G401 (cell line): ENCODE measurements at places on chromosomes 5 and 9. TPM values are rescaled to one million over a fixed set of nuclear protein-coding genes. Genes with fewer than 3 reads are reported as not detected.

The ARHGEF37 gene
- not detected in 2 replicates for total RNA-seq

The SREK1 gene
- total RNA-seq = 12.1 and 42.6 TPM in 2 replicates

The UGT3A1 gene
- not detected in 2 replicates for total RNA-seq

The FLT4 gene
- total RNA-seq = 15.7 and 31.3 TPM in 2 replicates

The INSL4 gene
- not detected in 2 replicates for total RNA-seq

The CDC20B gene
- not detected in 2 replicates for total RNA-seq

The PDE6A gene
- total RNA-seq = not detected in 2 replicates

DNA sequence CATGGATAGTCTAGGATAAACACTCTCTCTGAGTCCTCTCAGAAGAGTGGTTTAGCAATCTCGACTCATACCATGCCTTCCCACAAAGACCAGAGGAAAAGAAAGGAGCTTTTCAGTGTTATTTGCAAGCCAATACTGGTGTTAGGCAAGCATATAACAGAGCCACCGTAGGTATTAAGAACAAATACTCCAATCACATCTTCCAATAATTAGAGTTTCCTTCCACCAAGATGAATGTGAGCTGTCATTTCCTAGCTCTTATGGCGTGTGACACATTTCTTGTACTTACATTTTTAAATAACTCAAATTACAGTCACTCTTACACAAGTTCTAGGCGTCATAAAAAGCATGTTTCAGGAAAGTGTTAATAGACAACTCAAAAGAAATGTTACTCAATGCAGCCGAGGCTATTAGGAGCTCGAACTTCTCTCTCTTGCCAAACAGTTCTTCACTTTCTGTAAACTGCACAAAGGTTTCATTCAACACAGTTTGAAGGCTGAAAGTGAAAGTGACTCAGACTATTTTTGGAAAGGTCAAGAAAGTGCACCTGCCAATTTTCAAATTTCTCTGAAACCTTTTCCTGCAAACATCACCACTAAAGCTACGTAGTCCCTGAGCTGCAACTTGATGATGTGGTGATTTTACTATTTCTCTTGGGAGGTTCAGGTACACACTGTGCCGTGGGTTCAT, 153.8 kb downstream of the AUH start:
- no peak for DNase-seq

- no peak for DNase-seq
These were observed 51.9 kb downstream of the DMRT2 start for GRCh38 chr9:1101846-1102641.

- DNase-seq = no peak
These were observed 110.8 kb downstream of the PSAT1 start for GRCh38 chr9:78407636-78408312.

GRCh38 chr9:109072821-109073435, 46.8 kb downstream of the TMEM245 start:
- no peak for DNase-seq

- DNase-seq = no peak
These were observed 110.9 kb downstream of the MACIR start for GRCh38 chr5:103369125-103370120.

GRCh38 chr5:98432378-98432777, 341.1 kb upstream of the RGMB start:
- DNase-seq = no peak

DNA sequence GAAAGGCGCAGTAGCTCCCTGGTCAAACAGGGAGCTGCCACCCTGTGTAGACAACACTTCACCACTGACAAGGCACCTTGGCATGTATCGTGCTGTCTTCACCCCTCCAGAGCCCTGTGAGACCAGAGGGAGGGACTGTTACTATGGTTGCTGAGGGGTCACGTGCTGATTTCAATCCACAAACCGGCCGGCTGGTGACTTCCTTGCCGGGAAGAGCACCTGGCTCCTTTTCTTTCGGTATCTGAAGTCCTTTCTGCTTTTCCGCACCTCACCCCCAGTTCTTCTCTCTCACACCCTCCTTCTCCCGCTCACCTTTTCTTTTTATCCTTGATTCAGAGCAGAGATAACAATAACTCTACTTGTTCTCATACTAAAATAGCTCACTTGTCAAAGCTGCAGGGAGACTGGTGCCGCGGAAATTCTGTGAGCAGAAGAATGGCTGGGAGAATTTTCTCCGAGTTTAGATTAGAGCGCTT, 327.2 kb downstream of the ZSWIM6 start:
- no peak for DNase-seq

- no peak for DNase-seq
These were observed 170.6 kb upstream of the RFX3 start for GRCh38 chr9:3696368-3696767.

GRCh38 chr9:36992501-36993316, 41.4 kb downstream of the PAX5 start:
- no peak for DNase-seq

DNA sequence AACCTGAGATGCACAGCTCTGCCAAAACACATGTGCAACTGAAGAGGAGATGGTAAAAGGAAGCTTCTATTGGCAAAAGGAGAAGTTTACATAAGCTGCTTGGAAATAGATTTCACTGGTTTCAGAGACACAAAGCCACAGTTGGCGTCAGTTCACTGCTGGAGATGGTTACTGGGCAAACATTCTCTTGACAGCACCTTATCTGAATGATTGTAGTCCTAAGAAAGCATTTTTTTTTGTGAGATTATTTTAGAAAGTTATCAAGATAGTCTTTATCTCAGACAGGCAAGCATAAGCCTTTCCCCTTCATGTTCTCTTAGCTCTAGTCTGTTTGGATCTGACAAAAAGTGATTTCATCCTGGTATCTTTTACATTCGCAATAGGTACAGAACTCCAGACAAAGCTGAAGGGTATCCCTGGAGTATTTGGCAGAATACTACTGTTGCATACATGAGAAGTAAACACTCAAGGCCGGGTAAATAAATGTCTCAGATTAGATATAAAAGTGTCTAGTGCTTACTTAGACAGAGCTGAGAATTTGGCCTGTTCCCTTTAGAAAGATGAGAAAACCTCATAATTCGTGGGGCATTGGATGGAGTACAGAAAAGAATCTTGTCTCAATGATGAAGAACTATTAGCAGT, 1668.0 kb upstream of the NUDT12 start:
- no peak for DNase-seq

GRCh38 chr5:134647750-134648424, 698 bp upstream of the SEC24A start:
- no peak for DNase-seq

GRCh38 chr5:149267241-149267973, 4.3 kb upstream of the AFAP1L1 start:
- DNase-seq = no peak

DNA sequence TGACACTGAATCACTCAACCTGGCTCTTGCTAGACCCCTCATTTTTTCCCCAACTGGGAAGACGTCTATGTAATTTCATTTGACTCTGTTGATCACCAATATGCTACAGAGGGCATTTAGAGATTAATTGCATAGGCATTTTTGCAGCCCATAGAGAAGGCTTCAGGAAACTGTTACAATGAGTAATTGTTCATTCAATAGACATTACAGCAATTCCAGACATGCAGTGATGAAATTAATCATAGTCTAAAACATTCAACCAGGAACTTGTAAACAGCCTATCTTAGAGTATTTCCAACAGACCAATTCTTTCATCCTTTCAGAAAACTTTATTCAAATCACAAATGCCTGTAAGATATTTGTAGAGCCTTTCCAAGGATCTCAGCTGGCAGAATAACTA, 122.3 kb downstream of the MARCHF11 start:
- DNase-seq = no peak

DNA sequence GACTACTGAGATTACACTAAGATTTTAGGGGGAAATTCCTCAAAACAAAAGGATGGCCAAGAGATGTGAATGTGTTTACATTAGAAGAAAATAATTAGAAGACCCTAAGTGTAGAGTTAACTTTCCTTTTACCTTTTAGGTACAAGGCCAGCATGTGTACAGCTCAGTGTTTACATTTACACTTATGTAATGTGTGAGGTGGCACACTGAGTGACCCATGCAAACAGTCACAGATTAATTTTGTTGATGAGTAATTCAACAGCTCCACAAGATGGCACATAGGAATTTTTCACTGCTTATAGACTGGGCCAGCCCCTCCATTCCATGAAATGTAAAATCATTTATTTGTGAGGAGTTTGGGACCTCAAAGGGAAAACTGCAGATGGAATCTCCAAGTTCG, 90.1 kb upstream of the SLC12A2 start:
- no peak for DNase-seq

DNA sequence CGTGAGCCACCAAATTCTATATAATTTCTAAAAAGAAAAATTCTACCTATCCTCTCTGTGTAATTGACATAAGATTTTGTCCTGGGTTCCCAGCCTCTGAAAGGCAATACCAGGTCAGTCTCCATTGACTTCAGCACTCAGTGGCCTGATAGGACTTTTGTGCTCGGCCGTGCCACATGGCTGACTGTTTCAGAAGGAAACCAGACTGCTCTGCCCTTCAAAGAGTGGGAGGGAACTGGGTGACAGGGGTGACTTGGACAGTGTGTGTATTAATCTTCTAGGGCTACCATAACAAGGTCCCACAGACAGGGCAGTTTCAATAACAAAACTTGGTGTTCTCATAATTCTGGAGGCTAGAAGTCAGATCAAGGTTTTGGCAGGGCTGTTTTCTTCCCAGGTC, 43.0 kb downstream of the ARHGAP26 start:
- DNase-seq = no peak

DNA sequence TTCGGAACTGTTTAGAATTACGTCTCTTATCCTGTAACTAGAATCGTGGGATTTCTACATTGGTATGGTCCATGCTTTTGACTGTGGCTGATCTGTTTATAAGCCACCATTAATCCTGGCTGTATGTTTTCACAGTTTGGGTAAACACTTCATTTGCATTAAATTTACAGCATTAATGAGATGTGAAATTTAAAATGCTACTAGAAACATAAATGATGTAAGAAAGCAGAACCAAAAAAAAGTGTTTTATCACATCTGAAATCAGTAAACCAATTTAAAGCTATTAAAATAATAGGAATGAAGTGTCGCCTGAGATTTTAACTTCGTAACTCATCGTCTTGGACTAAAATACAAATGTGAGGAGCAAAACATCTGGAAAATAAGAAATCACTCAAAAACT, 201.7 kb downstream of the NFIB start:
- DNase-seq = no peak

GRCh38 chr5:72790186-72790585, 26.3 kb upstream of the TNPO1 start:
- no peak for DNase-seq

- no peak for DNase-seq
These were observed 97.2 kb downstream of the SH3TC2 start for GRCh38 chr5:148965511-148966265.

GRCh38 chr9:114526807-114527206, 21.5 kb upstream of the WHRN start:
- DNase-seq = no peak

DNA sequence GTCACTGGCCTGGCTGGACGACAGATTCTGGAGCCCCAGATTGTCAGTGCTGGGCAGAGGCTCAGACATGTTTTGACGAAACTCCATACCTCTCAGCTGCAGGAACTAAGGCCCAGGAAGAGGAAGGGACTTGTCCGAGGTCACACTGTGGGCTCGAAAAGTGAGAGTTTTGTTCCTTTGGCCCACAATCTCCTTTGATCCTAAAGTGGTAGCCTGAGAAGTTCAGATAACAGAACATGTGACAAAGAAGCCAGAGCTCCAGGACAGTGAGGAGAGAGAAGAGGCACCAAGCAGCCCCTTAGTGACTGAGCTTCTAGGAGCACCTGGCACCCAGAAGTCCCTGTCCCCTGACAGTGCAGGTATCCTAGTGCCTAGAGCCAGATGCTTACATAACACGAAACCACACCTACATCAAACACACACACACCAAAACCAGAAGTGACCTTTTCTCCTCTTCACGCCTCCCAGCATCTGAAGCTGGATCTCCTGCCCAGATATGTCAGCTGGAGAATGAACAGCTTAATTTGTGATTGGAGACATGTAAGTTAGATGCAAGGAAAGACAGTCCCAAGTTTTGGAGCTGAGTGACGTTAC, 88.9 kb downstream of the ADRB2 start:
- no peak for DNase-seq

DNA sequence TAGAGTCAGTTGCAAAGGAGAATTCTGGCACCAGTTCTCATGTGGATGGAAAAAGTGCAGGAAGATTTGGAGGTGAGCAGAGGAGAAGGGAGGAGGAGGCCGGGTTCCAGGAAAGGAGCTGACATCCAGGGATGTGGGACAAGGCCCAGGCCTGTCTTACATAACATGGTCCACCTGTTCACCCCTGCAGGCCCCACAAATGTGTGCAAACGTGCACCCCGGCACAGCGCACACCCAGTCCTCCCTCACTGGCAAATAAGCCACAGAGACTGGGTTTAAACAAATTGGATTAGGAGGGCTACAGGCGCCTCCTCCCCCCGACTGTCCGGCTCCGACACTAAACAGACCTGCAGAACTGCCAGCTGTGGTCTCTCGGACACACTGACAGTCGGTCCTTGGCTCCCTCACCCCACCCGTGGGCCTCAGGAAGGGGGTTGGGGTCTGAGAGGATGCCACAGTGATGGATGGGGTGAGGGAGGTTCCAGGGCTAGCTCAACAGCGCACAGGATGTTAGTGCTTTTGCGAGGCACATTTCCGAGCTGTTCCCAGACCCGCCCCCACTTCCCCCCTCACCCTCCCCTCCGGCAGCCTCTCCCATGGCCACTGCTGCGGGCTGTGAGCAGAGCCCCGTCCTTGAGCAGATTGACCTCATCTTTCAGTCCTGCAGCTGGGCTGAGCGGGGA, 43.4 kb upstream of the IL17B start:
- DNase-seq = no peak

DNA sequence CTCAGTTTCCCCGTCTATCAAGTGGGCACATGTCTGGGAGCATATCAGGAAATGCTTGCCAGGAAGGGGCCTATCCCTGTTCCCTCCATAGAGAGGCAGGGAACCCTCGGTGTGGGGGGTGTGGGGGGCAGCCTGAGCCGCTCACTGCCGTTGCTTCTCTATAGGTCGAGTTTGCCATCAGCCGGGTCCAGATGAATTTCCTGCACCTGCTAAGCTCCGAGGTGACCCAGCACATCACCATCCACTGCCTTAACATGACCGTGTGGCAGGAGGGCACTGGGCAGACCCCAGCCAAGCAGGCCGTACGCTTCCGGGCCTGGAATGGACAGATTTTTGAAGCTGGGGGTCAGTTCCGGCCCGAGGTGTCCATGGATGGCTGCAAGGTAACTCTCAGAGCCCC, 13.8 kb upstream of the ORM1 start:
- no peak for DNase-seq

DNA sequence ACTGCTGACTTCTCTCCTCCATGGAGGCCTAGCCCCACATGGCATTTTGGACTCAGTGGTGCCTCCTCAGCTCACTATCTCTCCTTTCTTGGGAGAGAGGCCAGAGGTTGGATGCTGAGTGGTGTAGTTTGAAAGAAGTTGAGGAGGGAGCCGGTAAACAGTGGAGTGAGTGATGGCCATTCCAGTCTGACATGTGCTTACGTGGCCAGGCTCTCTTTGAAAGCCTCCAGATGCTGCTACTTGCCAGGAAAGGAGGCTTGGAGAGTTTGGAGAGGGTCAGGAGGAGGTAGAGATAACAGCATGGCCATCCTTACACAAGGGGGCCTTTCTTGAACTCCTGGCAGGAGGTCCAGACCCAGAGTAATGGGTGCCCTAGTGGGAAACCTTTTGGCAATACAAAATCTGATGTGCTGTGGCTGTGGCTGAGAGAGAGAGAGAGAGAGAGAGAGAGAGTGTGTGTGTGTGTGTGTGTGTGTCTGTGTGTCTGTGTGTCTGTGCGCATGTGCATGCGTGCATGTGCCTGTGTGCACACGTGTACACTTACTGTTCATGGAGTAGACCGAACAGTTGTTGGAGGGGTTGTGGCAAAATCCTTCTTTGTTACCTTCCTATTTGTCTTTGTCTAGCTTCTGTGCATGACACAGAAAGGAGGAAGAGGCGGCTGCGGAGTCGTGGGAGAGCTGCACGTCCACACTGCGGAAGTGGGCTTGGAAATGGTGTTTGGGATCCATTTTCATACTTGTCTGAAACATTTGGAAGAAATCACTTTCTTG, 37.8 kb downstream of the RALGPS1 start:
- no peak for DNase-seq
